CD4-positive, alpha-beta T cell treated with Interleukin-17A for 1 hour (primary cell): ENCODE measurements at places on chromosomes 3 and 15.
A peak's percentile ranks its signal among the peaks of the same experiment; 100 is the strongest.

GRCh38 chr3:149235599-149236424, 14.2 kb upstream of the CP start:
- DNase-seq, result no peak

- DNase-seq, result no peak
Measured at GRCh38 chr3:31862666-31863279, 118.3 kb downstream of the OSBPL10 start.

- DNase-seq, result no peak
Measured at GRCh38 chr15:96300836-96301235, 29.7 kb upstream of the NR2F2 start.

GRCh38 chr3:181572432-181572831, 139.3 kb upstream of the SOX2 start:
- no peak for DNase-seq

- DNase-seq, result no peak
Measured at GRCh38 chr3:44419923-44420650, 57.4 kb downstream of the ZNF445 start.

DNA sequence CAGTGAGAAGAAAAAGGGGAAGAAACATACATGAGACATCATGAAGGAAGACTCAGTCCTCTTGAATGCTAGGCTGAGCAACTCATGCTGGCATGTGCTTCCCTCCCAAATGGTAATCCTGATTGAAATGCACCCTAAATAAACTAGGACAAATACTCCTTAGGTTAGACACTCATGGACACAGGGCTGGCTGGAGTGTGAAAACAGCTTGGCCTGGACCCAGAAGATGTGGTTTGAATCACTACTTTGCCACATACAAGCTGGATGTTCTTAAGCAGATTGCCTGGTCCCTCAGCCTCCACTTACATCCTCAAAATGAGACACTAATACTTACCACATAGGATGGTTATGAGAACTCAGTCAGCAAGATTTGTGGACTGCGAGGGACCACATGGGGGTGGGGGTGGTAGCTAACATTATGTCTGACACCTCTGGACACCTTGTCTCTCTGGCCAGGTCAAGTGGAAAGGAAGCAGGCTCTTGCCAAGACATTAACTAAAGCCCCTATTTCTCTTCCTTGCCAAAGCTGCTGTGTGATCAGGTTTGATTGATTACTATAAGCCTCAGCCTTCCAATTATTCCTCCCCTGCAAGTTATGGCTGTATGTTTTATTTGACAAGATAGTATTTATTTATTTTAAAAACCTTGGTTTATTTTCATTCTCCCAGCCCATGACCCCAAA, 138.9 kb upstream of the SLC7A14 start:
- no peak for DNase-seq

GRCh38 chr3:104269771-104270170, 1096.9 kb upstream of the ALCAM start:
- DNase-seq, result no peak

GRCh38 chr3:45946307-45946706, 3.0 kb downstream of the CXCR6 start:
- DNase-seq, result no peak

- peak; percentile 74 for DNase-seq
Measured at GRCh38 chr15:40307421-40308211, at the start of gene PLCB2. TSS of gene PLCB2 (minus strand) at chr15:40307935. CDS start at chr15:40307672, 263 bp downstream.

GRCh38 chr3:106745344-106746168, 631.7 kb upstream of the CCDC54 start:
- DNase-seq, result no peak

DNA sequence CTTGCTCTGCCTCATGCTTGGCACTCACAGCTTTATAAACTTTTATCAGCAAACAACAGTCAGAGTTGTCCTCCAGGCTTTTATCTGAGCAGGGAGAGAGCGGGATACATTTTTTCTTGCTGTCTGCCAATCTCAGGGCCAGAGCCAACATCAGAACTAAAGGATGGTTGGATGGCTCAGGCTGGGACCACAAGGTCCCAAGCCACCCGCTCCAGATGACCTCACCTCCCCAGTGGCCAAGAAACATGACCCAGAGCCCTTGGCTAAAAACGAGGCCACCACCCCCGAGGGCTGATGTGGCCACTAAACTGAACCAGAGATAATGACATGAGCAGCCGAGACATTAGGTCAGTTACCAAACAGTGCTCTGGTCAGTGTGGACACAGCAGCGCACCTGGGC, 18.8 kb upstream of the SPATA12 start:
- DNase-seq, result no peak

DNA sequence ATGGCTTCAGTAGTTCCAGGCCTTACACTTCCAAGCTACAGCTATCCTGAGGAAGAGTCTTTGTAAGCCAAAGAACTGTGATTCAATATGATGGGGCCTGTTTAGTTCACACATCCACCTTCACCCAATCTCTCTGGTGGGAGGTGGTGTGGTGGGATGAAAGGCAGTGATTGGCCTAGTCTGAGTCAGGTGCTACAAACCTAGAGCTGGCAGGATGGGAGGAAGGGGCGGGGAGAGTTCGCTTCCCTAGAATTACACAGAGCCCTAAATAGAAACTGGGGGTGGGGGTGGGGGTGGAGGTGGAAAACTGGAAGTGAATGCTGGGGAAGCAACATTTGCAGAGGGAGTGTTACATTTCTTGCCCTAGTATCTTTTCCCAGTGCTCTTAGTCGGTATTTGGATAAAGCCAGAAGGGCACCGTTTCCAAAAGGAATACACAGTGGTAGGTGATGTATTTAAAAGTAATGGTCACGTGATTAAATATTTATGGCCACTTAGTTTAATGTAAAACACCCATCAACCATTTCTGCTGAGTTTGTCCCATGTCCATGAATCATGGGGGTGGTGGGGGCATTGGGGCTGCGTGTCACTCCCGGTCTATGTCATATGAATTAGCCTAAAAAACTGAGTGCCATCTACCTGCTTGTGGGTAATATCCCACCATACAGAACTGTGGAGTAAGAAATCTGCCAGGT, 247.6 kb upstream of the PROK2 start:
- no peak for DNase-seq

GRCh38 chr3:120791913-120792312, 49.4 kb downstream of the GTF2E1 start:
- DNase-seq, result no peak

GRCh38 chr3:126552688-126553283, 5.9 kb downstream of the C3orf22 start:
- no peak for DNase-seq

DNA sequence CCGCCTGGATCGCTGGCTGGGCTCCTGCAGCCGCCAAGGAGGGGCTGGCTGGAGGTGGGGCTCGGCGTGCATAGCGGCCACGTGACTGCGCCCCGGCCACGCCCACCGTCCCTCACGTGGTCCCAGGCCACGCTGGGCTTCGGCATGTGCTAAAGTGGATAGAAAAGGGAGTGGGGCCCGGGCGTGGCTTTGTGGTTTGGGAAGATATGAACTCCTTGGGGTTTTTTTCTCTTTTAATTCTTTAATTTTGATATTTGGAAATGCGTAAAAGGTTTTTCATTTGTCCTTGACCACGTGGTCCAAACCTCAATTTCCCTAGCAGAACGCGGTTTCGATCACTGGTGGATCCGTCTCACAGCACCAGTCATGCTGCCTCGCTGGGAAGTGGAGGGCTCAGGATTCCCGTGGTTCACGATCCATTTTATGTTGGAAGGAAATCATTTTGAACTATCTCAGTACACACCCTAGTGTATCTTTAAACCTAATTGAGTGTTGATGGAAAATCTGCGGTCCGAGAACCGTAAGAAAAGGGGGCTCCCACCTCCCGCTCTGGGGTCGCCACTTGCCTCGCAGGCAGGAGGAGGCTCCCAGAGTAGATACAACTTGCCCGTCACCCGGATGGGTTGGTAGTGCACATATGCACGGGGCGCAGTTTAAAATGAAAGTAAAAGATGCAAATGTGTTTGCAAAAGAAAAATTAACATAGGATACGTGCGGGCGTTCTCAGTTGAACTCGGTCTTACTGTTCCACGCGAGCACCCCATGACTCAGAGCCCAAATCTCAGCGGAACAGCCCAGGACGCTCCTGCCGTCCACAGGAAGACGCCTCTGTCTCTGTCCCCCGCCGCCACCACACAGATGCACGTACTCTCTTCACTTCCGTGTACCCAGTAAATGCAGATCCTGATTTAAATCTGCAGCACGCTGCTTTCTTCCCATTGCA, 141.9 kb downstream of the PGPEP1L start:
- DNase-seq, result peak; percentile 76

GRCh38 chr3:69116897-69117296, 5.5 kb downstream of the LMOD3 start:
- DNase-seq, result no peak

GRCh38 chr15:42808913-42809312, 72.0 kb upstream of the CDAN1 start:
- no peak for DNase-seq
